ENCODE measurements at places on chromosomes 16 and 17.

GRCh38 chr17:80123791-80124190, 22.4 kb downstream of the GAA start:
- DNase-seq: no peak

DNA sequence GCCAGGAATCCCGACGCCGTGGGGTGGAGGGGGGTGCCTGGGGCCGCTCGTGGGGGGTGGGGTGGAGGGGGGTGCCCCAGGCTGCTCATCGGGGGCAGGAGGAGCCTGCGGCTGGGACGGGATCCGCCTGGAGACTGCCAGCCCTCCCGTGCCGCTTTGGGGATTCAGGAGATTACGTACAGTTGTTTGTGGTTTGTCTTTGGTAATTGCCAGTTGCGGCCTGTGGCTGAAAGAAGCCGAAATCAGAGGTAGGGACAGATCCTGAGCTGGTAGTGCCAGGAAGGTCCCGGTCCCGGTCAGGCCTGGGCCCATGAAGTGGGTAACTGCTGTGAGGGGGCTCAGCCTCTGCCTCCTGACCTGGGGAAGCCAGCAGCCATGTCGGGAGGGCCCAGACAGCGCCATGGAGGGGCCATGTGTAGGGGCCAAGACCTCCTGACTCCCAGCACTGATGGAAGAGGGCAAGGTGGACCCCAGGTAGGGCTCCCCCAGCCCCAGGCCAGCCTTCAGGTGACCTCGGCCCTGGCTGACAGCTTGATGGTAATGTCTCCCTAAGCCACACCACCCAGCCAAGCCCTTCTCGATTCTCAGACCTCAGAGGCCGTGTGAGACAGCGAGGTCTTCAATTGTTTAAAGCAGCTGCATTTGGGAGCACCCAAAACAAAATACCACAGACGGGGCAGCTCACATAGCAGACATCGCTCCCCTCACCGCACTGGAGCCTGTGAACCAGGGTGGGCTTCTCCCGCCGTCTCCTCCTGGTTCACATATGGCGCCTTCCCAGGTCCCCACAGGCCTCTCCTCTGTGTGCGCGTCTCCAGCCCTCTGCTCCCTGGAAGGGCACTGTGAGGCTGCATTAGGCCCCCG, 34.9 kb upstream of the SSTR5 start:
- DNase-seq: no peak

GRCh38 chr17:81412490-81413093, 17.3 kb downstream of the BAHCC1 start:
- no peak for DNase-seq

DNA sequence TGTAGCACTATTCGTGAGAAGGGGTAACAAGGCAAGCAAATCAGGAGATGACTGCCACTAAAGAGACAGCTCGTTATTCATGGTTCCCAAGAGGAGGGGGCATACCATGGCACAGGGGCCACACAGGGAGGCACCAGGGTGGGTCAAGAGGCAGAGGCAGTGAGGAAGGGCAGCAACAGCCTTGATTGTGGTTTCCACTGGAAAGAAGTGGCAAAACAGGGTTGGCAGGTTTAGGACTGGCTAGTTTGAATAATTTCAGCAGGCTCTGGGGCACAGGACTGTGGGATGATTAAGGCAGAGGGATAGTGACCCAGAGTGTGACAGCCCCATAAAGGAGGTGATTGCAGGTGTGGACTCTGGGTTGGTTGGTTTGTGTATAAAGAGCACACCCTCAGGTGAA, 188.9 kb downstream of the CBLN1 start:
- DNase-seq: no peak

- DNase-seq: no peak
These were observed 54.6 kb downstream of the ABCC12 start for GRCh38 chr16:48101069-48101674.

- no peak for DNase-seq
These were observed 2.7 kb upstream of the HES7 start for GRCh38 chr17:8126491-8127066.

DNA sequence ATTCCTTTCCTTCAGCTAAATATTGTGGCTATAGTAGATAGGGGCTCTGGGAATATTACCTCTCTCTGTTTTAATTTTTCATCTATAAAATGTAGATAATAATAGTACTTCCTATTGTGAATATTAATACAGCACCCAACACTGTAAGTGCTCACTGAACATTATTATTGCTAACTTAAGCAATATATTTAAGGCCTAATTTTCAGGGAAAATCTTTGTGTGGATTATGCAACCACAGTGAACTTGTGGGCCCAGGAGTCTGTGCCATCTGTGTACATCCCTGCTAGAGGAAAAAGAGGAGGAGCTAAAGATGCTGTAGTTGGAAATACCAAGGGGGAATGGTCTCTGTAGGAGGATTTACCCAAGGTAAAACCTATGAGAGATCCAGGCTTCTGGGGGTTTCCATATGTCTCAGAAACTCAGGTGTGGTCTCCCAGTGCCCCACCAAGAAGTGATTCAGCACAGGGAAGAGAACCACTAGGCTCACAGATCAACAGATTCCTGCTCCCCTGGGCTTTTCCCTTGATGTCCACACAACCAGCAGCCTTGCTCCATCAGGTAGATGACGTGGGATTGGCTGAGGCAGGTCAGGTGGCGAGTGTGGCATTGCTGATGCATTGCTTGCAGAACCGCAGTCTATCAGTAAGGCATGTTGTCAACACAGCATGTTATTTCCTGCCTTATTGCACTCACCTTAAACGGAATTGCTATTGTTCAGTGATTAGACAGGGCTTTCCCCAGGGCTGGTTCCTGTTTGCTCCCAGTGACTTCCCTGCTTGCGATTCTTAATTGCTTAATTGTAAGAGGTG, 1.6 kb upstream of the N4BP1 start:
- DNase-seq: no peak

DNA sequence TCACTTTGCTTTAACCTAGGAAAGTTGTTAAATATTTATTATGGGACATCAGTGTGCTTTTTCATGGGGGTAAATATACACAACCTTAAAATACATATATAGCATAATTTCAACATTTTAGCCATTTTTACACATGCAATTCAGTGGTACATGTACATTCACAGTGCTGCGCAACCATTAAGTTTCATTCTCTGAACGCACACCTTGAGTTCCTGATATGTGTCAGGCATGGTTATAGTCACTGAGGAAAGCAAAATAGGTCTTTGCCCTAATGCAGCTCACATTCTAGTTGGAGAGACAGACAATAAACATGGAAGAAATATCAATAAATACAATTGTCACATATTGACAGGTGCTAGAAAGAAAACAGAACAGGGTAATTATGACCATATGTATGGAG, 12.8 kb upstream of the CNEP1R1 start:
- no peak for DNase-seq

DNA sequence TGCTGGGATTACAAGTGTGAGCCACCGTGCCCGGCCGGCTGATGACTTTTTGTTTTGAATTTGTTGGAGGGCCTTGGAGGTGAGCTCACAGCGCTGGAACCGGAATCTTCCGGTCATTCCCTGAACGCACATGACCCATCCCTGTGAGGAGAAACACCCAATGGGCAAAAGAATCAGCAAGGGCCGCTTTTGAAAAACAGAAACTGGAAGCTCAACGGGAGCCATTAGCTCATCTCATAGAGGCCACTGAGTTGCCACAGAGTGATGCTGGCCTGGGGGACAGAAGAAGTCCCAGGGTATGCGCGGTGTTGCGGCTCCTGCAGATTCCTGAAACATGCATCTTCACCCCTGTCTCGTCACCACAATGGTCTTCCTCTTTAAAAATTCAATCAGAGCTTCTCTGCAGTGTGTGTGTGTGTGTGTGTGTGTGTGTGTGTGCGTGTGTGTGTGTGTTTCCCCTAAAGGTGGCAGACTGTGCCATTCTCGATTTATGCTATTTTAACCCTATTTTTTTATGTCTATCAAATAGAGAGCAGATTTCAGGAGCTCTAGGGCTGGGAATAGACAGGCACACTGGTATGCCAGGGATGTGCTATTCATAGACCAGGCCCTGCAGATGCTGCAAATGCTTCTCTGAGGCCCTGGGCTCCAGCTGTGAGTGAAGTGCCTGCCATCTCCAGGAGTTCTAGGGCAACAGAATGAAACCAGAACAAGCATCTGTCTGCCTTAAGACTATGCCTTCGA, 68.3 kb downstream of the MARCHF10 start:
- no peak for DNase-seq

- no peak for DNase-seq
These were observed 250.9 kb upstream of the SDK2 start for GRCh38 chr17:73895157-73895556.

All from esophagus squamous epithelium (tissue), 5 donors.